Endothelial cell of umbilical vein (primary cell): ENCODE measurements at places on chromosomes 6 and 20.

- no peak for DNase-seq
Observed at GRCh38 chr6:27263886-27264285, 16.4 kb downstream of the PRSS16 start.

DNA sequence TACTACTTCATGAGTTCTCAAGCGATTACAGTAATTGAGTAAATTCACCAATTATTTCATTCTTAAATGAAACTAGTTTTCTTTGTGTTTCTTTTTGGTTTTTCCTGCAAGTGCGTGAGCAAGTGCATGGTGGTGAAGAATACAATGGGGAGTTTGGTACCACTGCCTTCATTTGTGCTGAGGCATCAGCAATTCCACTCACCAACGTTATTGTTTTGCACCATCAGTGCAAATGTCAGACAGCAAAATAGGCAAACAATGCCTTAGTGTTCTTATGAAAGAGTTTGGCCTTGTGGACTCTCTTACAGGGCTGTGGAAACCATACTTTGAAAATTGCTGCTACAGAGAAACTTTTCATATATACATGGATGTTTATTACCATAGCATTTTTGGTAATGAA lies 8.2 kb downstream of the CDH26 start:
- no peak for DNase-seq

GRCh38 chr6:158439255-158439654 lies 120.6 kb upstream of the TMEM181 start:
- DNase-seq = no peak

DNA sequence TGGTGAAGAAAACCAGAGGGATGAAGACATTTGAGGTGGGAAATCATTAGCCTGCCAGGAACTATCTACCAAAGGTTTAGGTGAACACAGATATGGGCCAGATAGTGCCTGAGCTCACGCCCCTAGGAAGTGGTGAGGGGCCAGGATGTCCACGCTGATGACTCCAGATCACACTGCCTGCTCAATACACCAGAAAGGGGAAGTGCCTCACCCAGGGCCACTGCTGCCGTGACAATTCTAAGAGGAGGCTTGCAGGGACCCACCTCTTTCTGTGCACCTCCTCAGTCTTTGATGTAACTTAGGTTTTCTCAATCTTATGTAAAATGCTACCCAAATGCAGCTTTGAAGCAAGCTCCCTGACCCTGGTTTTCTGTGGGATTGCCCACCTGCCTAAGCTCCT lies 5.4 kb upstream of the RAB44 start:
- no peak for DNase-seq

DNA sequence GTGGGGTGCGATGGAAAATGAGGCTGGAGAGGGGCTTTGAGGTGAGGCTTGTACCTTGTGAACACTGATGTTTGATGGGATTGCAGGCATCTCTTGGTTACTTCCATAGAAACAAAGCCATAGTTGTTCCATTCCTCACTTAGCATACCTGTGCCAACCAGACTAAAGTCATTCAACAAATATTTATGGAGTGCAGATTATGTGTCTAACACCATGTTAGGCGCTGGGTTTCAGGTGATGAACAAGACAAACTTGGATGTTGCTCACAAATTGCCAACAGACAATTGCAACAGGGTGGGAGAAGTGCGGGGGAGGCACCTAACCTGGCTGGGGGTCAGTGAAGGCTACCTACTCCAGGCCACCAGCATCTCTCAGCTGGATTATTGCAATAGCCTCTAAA lies 1.5 kb downstream of the TTPAL start:
- no peak for DNase-seq

DNA sequence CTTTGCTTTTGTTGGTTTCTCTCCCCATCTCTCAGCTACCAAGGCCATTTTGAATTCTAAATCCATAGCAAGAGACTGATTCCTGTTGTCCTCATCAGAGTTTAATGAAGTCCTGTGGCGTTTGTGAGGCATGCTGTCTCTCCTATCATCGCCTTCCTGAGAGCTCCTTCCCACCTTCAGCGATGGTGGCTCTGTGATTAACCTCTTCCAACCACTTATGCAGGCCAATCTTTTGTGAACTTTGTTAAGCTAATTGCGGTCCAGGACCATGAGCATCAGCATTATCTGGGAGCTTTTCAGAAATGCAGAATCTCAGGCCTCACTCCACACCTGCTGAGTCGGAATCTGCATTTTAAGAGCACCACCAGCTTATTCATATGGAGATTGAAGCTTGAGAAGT lies 272.5 kb upstream of the CDYL start:
- DNase-seq = no peak

DNA sequence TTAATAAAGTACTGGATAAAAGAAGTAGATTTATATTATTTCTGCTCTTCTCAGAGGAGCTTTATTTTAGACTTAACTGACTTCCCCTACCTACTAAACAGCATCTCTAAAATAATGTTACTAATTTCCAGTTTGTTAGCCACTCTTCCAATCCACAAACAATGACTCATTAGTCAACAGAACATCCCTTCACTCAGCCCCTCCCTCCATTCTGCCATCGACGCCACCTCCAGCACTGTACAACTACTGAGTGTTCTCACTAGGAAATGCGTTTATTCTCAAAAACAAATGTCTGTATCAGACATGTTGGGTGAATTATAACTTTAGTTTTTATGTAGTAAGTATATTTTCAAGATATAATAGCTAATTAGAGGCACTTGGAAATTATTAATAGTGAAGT lies 427.0 kb downstream of the EYS start:
- DNase-seq = no peak

DNA sequence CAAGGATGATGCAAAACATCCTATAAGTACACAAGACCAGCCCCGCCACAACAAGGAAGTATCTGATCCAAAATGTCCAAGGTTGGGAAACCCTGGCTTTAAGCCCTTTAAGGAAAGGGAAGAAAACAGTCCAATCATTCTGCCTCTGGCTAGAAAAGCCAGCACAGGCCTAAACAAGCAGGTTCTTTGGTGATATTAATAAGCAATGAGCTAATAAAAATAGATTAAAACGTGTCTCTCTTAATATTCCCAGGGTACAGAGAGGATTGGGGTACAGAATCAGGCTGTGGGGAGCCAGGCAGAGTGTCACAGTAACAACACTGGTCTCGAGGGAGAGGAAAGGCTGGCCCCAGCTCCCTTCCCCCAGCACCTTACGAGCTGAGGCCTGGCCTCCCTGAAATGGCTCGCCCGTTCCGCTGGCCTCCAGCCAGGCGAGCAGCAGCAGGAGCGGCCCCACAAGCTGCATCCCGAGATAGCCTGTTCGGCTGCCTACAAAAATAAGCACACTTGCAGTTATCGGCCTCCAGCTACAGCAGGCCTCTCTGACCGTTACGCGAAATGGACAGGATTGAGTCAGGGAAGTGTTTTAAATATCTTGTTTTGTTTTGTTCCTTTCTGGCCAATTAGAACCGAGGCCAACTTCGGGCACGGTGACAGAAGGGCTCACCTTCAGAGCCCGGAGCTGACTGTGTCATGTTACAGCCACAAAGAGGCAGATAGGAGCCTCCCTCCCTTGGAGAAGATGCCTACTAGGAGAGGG lies 4.0 kb upstream of the ZMYND8 start:
- peak; percentile 100 for DNase-seq

DNA sequence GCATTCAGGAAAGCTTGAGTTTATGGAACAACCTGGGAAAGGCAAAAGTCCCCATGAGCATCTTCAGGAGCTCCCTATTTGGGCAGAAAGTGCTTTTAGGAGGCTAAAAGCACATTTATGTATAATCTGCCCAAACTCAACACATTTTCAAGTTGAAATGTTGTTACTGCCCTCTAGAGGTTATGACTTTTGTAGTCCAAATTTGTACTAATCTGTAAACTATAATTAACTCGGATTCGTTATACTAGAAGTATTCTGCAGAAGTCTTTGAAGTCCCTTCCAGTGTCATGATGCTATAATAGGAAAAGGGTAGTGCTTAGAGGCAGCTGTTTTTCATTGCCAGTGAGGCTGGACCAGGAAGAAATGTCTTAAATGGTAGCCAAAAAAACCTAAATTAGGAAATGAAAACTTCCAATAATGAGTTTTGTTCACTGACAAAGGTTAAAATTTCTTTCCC lies 44.8 kb upstream of the EMILIN3 start:
- DNase-seq = peak; percentile 48

DNA sequence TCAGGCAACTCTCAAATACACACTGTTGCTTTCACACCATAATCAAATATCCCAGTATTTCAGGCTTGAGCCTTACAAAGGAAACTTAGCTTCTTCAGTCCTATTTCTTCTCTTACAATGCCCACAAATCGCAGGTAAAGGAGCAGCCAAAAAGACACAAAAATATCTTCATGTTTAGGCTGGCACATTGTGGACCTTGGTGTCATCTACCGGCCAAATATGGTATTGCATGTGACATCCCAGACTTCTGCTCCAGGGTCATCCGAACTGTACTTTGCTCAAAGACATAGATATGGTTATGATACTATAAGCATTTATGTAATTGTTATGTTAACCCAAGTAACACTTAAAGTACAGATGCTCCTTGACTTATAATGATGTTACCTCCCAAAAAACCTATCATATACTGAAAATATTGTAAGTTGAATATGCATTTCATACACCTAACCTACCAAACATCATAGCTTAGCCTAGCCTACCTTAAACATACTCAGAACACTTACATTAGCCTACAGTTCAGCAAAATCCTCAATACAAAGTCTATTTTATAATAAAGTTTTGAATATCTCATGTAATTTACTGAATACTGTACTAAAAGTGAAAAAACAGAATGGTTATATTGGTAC lies 4.6 kb downstream of the OR2H2 start:
- DNase-seq = peak; percentile 57

DNA sequence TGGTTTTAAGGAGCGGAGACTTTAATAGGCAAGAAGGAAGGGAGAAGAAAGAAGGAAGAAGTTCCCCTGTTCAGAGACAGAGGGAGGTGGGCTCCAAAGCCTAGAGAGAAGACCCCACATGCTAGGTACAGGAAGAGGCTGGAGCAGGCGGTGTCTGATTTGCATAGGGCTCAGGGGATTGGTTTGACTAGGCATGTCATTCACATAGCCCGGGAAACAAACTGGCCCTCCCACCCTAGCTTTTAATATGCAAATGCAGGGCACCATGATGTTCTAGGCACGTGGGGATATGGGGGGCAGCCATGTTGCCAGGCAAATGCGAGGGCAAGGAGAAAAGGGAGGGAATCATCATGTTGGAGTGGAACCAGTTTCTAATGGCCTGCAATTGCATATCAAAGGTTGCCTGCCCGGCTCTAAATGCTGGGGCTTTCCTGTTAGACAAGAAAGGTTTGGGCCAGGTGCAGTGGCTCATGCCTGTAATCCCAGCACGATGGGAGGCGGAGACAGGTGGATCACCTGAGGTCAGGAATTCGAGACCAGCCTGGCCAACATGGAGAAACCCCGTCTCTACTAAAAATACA lies 34.3 kb upstream of the AGPAT4 start:
- DNase-seq = no peak

DNA sequence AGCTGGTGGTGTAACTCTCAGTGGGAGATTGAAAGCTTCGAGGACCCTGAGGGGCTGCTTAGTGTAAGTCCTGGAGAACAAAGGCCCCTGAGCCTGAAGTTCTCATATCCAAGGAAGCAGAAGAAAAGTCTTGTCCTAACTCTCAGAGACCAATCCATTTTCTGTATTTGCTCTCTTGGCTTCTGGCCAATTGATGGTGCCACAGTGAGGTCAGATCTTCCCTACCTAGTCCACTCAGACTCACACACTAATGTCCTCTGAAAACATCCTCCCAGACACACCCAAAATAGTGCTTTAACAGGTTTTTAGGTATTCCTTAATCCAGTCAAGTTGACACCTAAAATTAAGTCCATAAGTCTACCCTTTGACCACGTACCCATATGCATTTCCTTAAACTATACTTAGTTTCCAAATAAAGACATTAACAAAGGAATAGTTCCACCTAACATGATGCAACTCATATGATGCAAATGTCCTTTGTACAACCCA lies 29.4 kb downstream of the ZNF292 start:
- no peak for DNase-seq

DNA sequence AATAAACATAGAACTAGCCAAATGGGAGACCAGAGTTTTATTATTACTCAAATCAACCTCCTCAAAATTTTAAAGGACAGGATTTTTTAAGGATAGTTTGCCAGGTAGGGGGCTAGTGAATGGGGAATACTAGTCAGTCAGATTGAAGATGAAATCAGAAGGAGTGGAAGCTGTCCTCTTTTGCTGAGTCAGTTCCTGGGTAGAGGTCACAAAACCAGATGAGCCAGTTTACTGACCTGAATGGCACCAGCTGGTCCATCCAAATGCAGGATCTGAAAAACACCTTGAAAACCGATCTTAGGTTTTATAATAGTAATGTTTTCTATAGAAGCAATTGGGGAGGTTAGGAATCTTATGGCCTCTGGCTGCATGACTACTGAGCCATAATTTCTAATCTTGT lies 558.2 kb downstream of the PKHD1 start:
- DNase-seq = no peak

DNA sequence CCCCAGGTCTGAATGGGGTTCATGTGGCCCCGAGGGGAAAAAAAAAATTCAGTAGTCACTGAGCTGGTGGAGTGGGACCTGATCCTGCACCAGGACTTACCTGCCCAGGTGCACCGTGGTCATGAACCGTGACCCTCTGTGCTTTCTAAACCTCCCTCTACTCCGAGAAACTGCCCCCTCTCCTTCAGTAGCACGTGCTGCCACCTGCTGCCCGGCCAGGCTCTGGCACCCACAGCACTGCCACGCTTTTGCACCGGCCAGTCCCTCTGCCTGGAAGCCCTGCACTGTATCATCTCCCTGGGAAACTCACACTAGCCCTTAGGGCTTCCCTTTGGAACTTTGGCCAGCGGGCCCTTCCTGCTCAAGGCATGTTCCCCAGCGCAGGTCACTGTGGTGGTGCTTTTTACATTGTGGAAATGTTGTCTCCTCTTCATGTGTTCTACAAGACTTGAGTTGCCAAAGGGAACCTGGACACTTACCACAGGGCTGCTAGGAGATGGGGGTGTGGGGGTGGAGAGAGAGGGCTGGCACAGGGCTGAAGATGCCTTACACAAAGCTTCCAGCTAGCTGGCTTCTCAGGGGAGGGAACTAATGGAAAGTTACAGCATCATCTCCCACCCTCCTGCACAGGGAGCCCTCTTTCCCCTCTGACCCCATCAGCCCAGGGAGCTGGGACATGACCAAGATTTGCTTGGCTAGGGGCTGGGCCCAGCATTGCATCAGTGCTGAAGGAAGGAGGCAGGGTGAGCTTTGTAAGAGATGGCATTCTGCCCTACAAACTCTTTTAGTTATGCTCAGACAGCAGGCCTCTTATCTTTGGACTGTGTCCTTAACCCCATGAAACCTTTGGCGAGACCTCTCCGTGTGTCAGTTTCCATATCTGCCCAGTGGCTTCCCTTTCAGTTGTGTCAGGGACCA lies 2.5 kb upstream of the PTPRT start:
- DNase-seq = no peak

DNA sequence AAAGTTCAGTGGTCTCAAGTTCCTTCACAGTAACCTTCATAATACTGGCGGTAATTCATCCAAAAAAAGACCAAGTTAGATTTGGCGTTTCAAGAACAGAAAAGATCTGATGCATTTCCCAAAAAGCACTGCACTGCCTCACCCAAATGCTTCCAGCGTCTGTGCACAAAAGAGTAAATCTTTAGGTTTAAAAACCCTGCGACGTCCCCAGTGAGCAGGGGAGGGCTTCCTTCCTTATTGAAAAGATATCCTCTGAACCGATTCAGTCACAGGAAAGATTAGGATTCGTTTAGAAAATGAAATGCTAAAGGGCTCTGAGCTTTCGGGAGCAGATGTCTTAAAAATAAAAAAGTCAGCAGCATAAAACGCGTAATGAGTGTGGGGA lies 654 bp downstream of the TBC1D7 start:
- DNase-seq = no peak
